ENCODE measurements at places on chromosomes 4 and X. TPM values are rescaled to one million over a fixed set of nuclear protein-coding genes. Genes with fewer than 3 reads are reported as not detected.
A peak's percentile ranks its signal among the peaks of the same experiment; 100 is the strongest.

GRCh38 chr4:8477095-8477635 is 36.6 kb downstream of the TRMT44 start:
- no peak for DNase-seq

GRCh38 chr4:105632599-105632998 is 75.9 kb downstream of the INTS12 start:
- DNase-seq = no peak

DNA sequence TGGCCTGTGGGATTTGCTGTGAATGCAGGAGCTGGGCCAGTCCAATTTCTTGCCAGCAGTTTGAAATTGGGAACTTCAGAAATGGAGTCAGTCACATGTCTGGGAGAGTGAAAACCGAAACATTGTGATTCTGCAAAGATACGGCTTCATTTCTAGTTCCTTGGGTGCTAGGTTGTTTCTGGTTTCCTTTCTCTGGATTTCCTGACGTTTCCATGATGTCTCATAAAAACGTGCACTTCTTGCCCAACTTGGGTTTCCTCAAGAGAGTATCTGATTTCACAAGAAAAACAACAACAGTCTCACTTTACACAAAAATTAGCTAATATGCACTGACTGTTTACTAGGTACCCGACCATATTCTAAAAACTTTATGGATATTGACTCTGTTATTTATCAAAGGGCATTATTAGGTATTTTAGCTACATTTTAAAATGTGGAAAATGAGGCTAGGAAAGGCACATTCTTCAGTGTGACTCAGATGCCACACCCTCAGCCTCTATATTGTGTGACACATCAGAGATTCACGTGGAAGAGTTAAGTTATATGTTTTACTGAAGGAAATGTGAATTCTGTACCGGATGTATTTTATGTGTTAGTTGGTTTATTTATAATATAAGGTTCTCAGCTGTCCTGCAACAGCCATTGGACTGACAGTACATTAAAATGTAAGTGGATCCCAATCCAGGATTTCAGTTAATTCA is 225.0 kb upstream of the PUDP start:
- DNase-seq = no peak

- DNase-seq = no peak
These were observed 11.7 kb upstream of the BCOR start for GRCh38 chrX:40109288-40110008.

- no peak for DNase-seq
These were observed 131.8 kb downstream of the NBDY start for GRCh38 chrX:56860888-56861287.

GRCh38 chr4:177384856-177385397 is 57.3 kb downstream of the AGA start:
- DNase-seq = no peak

DNA sequence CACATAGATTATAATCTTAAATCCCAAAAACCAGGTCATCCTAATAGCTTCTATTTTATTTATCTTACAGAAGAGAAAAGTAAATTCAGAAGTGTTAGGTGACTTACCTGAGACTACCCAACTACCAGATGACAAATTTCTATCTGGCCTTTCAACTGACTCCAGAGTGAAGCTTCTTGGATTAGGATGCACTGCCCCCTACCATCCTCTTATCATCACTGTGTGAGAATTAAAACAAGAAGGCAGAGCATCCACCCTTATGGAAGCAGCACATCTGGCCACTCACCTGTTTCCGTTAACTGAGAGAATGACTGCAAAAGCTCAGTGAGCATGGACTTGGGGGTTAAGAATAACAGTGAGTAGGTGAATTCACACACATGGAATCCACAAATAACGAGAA is 502.6 kb upstream of the TECRL start:
- DNase-seq = no peak

DNA sequence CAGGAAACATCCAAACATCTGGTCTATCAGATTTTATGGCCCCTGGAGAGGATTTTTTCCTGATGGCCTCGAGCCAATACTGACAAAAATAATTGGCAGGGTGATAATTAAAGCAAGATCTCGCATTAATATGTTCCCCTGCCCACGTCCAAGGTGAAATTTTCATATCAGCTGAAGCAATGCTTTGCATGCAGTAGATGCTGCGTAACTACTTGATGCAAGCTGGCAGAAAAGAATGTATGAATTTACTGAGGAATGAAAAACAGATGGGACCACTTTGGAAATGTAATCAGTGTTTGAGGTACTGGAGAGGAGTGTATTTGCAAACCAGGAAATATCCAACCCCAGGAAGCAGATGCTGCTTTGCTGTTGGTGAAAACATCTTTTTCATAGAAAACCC is 36.8 kb upstream of the REST start:
- peak; percentile 26 for DNase-seq

- DNase-seq = no peak
These were observed 27.6 kb downstream of the SMIM20 start for GRCh38 chr4:25941457-25942221.

DNA sequence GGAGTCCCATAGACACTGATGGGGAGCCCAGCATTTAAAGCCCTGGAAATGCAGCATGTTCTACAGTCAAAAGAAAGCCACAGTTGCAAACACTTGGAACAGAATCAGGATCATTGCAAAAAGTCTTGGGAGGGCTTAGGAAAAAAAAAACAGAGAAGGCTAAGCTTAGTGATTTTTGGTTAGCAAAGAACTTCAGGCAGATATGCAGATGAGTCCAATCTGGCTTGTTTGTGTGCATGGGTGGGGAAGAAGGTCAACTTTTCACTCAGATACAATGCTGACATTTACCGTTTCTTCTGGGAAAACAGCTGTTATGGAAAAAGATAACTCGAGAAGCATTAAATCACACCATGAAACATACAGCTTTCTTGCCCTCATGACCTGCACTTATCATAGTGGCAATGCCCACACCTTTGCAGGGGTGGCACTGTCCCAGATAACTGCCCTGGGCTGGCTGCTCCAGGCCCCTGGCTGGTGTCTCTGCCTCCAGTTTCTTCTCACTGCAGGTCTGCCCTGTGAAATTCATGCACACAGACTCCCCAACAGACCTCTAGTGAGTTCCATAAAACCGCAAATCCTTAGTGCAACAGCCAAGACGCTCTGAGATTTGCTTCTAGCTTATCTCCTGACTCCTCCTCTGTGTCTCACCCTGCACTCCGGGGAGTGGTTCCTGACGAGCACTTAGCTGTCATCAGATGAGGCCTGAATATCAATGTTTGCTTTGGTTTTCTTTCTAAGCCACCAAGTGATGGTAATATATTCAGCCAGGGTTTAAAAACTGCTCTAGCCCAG is 99.2 kb downstream of the DRD5 start:
- no peak for DNase-seq

DNA sequence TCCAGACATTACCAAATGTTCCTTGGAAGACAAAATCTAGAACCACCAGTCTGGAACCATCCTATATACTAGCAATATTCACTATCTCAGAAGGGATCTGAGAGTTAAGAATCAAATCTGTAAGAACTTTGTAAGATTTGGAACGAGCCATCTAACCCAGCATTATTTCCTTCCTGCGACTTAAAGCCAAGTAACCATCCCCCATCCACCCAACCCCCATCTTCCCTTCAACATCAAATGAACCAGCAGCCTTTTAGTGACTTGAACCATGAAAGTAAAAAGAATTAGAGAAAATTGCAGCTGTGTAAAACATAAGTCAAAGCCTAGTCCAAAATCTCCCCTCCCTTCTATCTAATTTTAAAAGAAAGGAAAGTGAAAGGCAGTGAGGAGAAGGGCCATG is 15.6 kb downstream of the RBM47 start:
- DNase-seq = no peak

GRCh38 chr4:80294206-80294605 is 27.7 kb downstream of the FGF5 start:
- no peak for DNase-seq

GRCh38 chrX:103741879-103742278 is 31.2 kb downstream of the TMEM31 start:
- DNase-seq = no peak

DNA sequence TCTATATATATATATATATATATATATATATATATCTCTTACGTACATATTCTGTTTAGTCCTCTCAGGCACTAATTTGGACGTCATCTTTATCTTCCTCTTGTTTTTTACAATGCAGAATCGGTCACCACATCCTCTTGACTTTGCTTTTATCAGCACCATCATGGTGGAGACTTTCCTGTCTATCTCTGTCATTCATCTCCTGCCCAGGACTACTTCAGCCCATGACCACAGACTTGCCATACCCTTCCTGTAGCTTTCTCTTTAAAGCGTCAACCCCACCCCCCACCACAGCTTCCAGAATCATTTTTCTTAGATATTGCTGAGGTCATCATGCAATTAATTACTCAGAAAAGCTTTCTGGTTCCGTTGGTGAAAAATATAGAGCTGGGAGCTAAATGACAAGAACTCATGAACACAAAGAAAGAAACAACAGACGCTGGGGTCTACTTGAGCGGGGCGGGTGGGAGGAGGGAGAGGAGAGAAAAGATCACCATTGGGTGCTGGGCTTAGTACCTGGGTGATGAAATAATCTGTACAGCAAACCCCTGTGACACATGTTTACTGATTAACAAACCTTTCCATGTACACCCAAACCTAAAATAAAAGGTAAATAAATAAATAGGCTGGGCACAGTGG is 30.5 kb upstream of the PRKX start:
- no peak for DNase-seq

GRCh38 chr4:110641218-110641617 is 18.3 kb upstream of the PITX2 start:
- DNase-seq = no peak

GRCh38 chr4:40205259-40206198 is 8.7 kb downstream of the RHOH start:
- DNase-seq = no peak

GRCh38 chr4:8194306-8195242 is 4.5 kb upstream of the SH3TC1 start:
- DNase-seq = no peak

DNA sequence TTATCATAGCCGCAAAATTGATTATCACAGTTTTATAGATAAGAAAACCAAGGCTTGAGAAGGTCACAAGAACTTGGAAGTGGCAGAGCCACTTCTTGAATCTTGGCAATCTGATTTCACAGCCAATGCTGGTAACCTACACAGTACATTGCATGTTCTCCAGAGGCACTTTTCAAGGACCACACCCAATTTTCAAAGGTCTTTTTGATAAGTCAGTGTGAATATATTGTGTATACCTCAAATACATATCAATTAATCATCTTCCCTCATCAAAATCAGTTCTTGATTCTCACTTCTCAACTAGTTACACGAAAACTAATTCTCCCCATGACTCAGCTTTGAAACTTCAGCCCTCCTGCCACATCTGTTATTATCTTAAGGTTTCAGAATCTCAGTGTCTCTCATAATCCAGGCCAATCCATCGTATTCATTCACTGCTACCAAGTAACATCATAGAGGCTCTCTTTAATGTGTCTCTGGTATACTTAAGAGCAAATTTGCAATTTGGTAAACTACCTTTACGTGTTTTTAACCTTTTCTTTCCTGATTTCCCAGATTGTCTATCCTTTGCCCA is 16.8 kb downstream of the CAMK2D start:
- DNase-seq = no peak

PLS3 gene
- polyA plus RNA-seq = 300 TPM

AKAP4 gene
- polyA plus RNA-seq = not detected

DCLK2 gene
- polyA plus RNA-seq = 7.3 TPM

SPANXC gene
- not detected for polyA plus RNA-seq

GAB3 gene
- 2.5 TPM for polyA plus RNA-seq

MRPL1 gene
- polyA plus RNA-seq = 49.9 TPM

CLRN2 gene
- not detected for polyA plus RNA-seq

DCAF4L1 gene
- 0.04 TPM for polyA plus RNA-seq

APLN gene
- polyA plus RNA-seq = 0.27 TPM

CLDN22 gene
- not detected for polyA plus RNA-seq

VCX3A gene
- not detected for polyA plus RNA-seq

FGF2 gene
- polyA plus RNA-seq = 18.4 TPM

UCP1 gene
- polyA plus RNA-seq = not detected

All from AG04450 (cell line).